ENCODE measurements at places on chromosomes 3 and 15.

DNA sequence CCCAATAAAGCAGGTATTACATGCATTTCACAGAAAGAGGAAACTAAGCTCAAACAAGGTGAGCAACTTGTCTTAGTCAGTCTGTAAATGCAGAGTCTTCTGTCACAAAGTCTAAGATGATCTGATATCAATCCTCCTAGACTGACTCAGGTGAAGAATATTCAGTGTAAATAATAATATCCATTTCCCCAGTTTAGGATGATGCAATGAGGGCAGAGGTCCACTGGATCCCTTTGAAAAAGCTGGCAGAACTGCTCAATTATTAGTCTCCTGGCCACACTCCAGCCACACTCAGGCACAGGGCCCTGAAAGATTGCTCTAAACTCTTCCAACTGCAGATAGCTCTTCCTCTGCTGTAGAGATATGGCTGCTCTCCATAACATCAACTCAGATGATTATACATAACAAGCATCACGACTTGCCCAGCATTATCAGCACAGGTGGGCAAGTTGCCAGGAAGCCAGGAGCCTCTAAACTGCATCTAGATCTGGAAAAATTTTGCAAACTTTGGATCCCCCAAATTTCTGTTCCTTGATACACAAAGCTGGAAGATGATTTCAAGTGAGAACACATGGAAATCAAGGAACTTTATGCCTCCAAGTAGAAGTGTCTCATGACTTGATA, 129.8 kb upstream of the CPNE4 start:
- peak; percentile 37 for DNase-seq

- no peak for DNase-seq
Observed at GRCh38 chr3:10339376-10339955, 18.6 kb upstream of the SEC13 start.

DNA sequence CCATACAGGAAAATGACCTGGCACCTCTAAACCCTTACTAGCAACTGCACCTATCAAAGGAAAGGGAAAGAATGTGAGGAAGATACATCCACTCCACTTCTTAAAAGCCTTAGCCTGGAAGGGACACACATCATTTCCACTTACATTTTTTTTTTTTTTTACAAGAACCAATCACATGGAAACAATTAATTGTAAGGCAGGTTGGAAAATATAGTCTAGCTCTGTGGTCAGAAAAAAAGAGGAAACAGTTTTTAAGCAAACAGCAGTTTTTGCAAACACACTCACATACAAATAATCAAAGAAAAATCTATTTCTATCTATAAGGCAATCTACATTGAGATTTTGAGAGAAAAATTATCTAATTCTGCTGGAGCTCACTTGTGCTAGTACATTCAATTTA, 98.9 kb upstream of the SPRED1 start:
- DNase-seq, result no peak

GRCh38 chr3:119292666-119293065, 1.5 kb upstream of the ARHGAP31 start:
- no peak for DNase-seq

- DNase-seq, result no peak
Observed at GRCh38 chr3:72070005-72070404, 285.1 kb upstream of the PROK2 start.

- DNase-seq, result no peak
Observed at GRCh38 chr3:11536132-11536935, 107.4 kb downstream of the VGLL4 start.
